ENCODE measurements at places on chromosomes 2 and 18. TPM values are rescaled to one million over a fixed set of nuclear protein-coding genes. Genes with fewer than 3 reads are reported as not detected.

DNA sequence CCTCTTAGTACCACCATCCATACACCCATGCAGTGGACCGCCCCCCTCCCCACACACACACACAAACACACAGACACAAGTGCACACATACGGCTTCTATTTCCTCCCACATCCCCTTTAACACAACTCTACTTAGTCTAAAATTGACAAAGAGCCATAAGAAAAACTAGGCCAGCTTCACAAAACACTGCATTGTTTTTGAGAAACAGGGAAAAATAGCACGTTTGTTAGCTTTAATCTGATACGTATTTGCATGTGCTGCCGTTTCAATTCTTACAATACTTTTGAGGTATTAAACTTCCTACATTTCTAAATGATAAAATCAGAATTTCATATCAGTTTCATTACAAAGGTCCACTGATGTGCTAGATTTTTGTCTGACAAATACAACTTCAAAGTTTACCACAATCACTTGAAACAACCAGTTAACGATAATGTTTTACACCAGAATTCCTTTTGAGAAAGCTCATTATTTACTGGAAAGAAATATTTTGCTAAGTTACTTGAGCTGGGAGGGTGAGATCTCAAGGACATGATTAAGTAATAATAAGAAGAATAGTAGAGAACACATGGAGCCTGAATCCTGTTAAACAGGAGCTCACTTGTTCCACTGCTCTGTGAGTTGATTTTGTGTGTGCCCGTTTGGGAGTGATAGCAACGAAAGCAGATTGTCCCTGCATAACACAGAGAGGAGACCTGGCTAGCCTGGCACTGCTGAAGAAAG lies 74.5 kb downstream of the MOGAT1 start:
- no peak for DNase-seq

The IMMT gene
- 124 TPM for total RNA-seq

DNA sequence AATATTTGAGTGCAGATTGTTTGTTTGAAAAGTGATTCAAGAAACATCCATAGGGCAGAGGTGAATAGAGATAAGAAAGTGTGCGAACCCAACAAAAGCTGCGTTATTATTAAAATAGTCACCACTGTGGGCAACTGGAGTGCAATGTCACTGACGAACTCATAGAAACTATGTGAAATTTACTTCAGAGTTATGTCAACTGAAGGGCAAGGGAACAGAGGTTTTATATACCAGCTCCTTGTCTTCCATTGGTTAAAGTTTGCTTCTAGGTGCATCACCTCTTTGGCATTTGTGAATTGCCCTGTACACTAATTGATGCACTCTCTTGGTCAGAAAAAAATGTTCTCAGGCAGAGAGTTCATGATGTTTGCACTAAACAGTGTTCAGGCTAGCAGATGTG lies 110.5 kb upstream of the NYAP2 start:
- no peak for DNase-seq

The GALNT3 gene
- total RNA-seq, result 1.3 TPM

GRCh38 chr2:190412966-190413365 lies 4.8 kb downstream of the MFSD6 start:
- no peak for DNase-seq

The RND3 gene
- 49.0 TPM for total RNA-seq

- no peak for DNase-seq
Observed at GRCh38 chr2:219615894-219616293, 11.5 kb upstream of the SLC4A3 start.

GRCh38 chr2:219399716-219400478 lies 12.2 kb upstream of the DNPEP start:
- DNase-seq, result no peak

The RBM43 gene
- 1.1 TPM for total RNA-seq

DNA sequence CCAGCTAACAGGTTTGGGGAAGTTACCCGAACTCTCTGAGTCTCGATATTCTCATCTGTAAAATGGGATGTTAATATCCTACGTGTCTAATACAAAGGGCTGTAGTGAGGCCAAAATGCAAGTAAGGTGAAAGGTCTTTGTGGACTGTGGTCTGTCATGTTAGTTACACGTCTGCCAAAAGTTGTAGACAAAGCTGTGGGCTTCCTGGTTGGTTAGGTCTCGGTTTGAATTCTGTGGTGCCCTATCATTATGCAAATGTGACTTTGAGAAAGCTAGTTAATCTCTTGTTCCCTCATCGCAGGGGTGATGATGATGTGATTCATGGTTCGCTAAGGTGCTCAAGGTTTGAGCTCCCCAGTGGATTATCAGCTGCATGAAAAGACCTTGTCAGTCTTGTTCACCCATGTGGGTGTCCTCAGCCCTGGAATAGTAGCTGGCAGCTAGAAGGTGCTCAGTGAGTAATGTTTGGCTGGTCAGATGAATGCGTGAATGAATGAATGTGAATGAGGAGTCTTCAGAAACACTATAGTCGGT lies 23.1 kb downstream of the TRIB2 start:
- DNase-seq, result no peak

GRCh38 chr18:1306641-1307040 lies 402.0 kb downstream of the ADCYAP1 start:
- no peak for DNase-seq

The MEIS1 gene
- total RNA-seq, result 4.8 TPM

DNA sequence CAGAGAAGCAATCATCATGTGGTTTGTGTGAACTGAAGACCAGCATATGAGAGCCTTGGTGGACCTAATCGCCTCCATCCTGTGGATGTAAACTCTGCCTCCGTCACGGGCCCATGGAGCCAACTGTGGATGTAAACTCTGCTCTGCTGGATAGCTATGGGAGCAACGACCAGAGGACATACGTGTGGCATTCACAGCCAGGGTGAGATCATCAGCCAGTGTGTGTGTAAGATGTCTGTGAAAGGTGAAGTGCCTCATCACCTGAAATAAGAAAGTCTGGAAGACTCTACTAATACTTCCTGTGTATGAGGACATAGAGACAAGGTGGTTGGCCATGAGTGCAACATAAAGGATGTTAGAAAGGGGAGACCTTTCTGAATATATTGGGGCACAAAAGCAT lies 63.5 kb downstream of the CYB5A start:
- DNase-seq, result no peak

DNA sequence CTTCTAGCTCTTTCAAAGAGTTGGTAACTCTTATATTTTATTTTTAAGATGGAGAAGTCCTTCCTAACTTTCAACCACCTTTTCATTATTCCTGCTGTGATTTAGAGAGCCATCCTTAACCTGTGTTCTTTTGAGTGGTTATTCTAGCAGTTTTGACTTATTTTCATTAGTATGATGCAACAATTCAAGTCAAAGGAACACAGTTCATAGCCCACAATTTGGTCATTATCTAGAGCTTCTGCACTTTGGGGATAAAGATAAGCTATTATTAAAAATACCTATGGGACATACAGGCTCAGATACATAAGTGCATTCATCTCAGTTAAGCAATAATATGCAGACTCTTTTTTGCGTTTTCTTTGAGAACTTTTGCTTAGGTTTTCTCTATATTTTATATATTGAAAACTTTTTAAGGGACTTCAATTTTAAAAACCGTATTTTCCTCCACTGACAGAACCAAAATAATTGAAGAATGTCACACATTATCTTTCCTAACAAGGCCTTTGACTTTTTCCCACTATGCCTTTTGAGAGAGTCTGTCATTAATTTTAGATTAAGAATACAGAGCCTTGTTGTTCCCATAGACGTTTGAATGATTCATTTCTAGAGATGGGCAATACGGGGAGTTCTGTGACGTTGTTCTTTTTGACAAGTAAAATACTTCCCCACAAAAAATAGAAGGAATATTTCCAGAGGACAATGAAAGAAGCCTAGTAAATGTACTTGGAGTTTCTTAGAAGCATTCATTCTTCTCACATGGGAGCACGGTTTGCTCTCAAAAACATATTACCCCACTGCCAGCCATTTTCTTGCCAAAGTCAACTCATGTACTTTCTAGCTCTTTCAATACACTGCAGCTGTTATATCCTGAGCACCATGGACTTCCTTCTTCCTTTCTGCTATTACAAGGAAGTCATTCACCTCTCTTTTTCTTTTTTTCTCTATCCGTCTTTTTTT lies 42.9 kb upstream of the RASGRP3 start:
- DNase-seq, result no peak

Measured in glutamatergic neuron (in vitro differentiated cells).